ENCODE measurements at places on chromosomes 3 and 15. TPM values are rescaled to one million over a fixed set of nuclear protein-coding genes. Genes with fewer than 3 reads are reported as not detected.

CDC25A gene
- total RNA-seq = 51.8 TPM

ERICH6 gene
- not detected for total RNA-seq

ADCY5 gene
- total RNA-seq = 1.0 TPM

EOMES gene
- not detected for total RNA-seq

TMEM212 gene
- total RNA-seq = not detected

LYZL4 gene
- not detected for total RNA-seq

PP2D1 gene
- total RNA-seq = not detected

GATM gene
- 21.3 TPM for total RNA-seq

ITIH1 gene
- total RNA-seq = not detected

Data from neural progenitor cell (in vitro differentiated cells).